ENCODE measurements at places on chromosomes 2 and 18.

- no peak for DNase-seq
Observed at GRCh38 chr2:42147641-42148274, 21.4 kb upstream of the EML4 start.

DNA sequence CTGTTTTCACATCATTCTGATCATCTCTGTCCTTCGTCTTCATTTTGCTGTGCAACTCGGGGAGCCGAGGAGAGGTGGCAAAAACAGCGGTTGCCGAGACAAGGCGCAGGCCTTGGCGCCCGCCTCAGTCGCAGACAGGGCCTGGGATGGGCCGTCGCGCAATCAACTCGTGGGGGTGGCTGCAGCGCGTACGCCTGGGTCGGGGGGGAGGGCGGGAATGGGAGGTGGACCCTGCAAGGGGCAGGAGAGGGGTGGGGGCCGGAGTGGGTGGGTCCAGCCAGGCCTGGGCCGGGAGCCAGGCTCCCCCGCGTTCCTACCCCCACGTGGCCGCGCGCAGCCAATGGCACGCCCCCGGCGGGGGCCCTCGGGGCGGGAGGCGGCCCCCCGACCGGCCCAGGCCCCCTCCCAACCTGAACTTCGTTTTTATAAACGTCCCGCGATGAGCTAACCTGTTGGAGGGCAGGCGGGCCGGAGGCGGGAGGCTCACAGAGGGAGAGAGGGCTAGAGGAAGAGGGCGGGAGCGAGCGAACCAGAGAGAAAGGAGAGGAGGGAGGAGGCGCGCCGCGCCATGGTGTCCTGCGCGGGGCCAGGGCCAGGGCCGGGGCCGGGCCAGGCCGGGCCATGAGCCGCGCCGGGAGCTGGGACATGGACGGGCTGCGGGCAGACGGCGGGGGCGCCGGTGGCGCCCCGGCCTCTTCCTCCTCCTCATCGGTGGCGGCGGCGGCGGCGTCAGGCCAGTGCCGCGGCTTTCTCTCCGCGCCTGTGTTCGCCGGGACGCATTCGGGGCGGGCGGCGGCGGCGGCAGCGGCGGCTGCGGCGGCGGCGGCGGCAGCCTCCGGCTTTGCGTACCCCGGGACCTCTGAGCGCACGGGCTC is at the start of gene HOXD13:
TSS of gene HOXD13 (plus strand) at position 452 of the 875 bp plus-strand sequence. CDS start at position 622, 170 bp downstream.
- DNase-seq = no peak

GRCh38 chr2:100039291-100039980 is 103.0 kb downstream of the AFF3 start:
- DNase-seq = no peak

GRCh38 chr2:85459771-85460170 is 41.3 kb downstream of the SH2D6 start:
- no peak for DNase-seq

DNA sequence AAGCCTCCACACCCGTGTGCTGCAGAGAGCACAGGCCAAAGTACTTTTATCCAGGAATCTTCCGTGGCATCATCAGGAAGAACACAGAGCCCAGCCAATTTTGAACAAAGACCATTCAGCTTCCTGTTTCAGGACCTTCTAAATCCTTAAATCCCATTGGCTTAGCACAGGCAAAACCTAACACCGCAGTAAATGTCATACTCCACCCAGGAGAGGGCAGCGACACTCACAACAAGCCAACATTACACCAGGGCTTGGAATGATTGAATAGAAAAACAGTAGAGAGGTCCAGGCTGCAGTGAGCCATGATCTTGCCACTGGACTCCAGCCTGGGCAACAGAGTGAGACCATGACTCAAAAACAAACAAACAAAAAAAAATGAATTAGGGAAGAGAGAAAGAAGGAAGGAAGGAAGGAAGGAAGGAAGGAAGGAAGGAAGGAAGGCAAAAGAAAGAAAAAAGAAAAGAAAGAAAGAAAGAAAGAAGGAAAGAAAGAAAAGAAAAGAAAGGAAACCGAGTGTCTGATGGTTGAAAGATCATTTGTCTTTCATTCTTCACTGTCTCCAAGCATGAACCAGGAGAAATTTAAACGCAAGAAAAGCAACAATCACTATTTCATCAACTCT is 144.6 kb upstream of the SATB2 start:
- no peak for DNase-seq

GRCh38 chr2:157152362-157152761 is 105.1 kb upstream of the GALNT5 start:
- no peak for DNase-seq

DNA sequence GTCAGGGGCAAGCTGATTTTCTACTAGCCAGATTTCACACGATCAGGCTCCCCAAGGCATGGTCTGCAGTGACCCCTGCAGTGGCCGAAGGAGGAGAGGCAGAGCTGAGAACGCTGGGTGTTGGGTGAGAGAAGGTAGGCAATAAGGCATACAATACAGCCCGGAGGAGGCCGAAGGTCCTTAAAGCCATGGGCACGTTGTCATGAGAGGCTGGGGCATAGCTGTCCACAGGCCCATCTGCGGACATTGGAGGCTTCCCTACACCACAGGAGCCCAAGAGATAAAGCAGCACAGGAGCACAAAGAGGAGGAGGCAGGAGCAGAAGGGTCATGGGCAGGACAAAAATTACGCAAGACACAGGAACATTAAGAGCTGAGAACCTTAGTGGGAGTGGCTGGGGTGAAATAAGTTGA is 16.7 kb upstream of the BZW1 start:
- DNase-seq = no peak

- no peak for DNase-seq
Observed at GRCh38 chr2:49404108-49404507, 249.8 kb upstream of the FSHR start.

All from stimulated activated CD8-positive, alpha-beta memory T cell treated with anti-CD3 and anti-CD28 coated beads, Interleukin-4, amount 100 ng/mL, for 1 hour (primary cell).